ENCODE measurements at places on chromosomes 1 and 21. TPM values are rescaled to one million over a fixed set of nuclear protein-coding genes. Genes with fewer than 3 reads are reported as not detected.

The FCRL4 gene
- total RNA-seq: not detected

The NUP210L gene
- not detected for total RNA-seq

The LAD1 gene
- 1.8 TPM for total RNA-seq

The FAM167B gene
- total RNA-seq: 0.40 TPM

The FAM177B gene
- total RNA-seq: 0.73 TPM

The GIPC2 gene
- 2.2 TPM for total RNA-seq

The SLC6A9 gene
- total RNA-seq: 14.2 TPM

The HMGB4 gene
- total RNA-seq: not detected

All from gastroesophageal sphincter (tissue), 4 donors.